Fibroblast of skin of abdomen (primary cell): ENCODE measurements at places on chromosomes 3 and 15.
A peak's percentile ranks its signal among the peaks of the same experiment; 100 is the strongest.

GRCh38 chr15:35040339-35041255 lies 44.5 kb downstream of the NANOGP8 start:
- DNase-seq: no peak

DNA sequence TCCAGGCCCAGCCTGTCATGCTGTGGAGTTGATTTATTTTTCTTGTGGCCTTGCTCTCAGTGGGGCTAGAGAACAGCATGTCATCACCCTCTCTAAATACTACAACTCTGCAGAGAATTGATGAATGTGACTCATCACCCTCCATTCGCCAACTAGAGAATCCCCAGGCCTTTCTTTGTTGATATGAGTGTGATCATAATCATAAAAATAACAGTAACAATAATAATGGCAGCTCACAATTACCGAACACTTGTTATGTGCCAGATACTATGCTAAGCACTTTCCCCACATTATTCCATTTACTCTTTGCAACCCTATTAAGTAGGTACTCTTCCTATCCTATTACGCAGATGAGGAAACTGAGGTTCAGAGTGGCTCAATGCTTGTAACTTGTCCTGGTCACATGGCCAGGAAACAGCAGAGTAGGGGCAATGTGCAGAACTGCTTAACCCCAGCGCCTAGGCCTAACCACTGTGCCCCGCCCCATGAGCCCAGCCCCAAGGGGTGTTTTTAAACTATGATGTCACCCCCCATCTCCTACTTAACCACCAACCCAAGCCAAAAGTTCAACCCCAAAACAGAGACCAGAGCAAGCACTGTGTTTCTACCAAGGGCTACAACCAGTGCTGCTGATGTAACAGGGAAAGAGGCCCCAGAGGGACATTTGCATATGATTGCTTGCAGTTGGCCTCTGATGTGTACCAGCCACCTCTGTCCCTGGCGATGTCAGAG lies 104.5 kb downstream of the ADCY5 start:
- peak; percentile 79 for DNase-seq

- DNase-seq: no peak
Observed at GRCh38 chr3:50610992-50611463, 546 bp downstream of the CISH start.

- no peak for DNase-seq
Observed at GRCh38 chr3:133463347-133463860, 63.5 kb downstream of the BFSP2 start.

- DNase-seq: no peak
Observed at GRCh38 chr15:79198461-79198860, 84.1 kb upstream of the ANKRD34C start.

GRCh38 chr3:177061369-177061768 lies 135.9 kb downstream of the TBL1XR1 start:
- no peak for DNase-seq

DNA sequence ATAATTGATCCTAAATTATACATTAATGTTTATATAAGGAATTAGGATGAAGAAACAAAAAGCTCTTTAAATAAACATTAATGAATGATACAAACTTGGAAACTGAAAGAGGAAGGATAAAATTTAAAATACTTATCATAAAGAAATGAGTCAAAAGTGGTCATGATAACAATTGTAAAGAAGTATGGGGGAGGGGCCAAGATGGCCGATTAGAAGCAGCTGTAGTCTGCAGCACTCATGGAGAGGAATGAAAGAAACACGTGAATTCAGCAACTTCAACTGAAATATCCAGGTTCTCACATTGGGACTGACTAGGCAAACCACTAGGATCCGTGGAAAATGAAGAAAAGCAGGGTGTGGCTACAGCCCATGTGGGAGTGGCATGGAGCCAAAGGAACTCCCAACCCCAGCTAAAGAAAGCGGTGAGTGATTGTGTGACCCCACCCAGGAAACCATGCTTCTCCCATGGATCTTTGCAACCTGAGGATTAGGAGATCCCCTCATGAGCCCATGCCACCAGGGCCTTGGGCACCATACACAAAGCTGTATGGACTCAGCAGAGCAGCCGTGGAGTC lies 13.1 kb upstream of the CP start:
- DNase-seq: no peak

GRCh38 chr15:51288143-51289065 lies 50.0 kb downstream of the CYP19A1 start:
- no peak for DNase-seq

- no peak for DNase-seq
Observed at GRCh38 chr3:44886561-44886960, 12.2 kb downstream of the TGM4 start.

GRCh38 chr3:138657508-138657907 lies 48.9 kb downstream of the FAIM start:
- no peak for DNase-seq

- no peak for DNase-seq
Observed at GRCh38 chr3:10941972-10942371, 50.6 kb upstream of the SLC6A1 start.

- peak; percentile 78 for DNase-seq
Observed at GRCh38 chr3:73784686-73785392, 160.1 kb upstream of the PDZRN3 start.

DNA sequence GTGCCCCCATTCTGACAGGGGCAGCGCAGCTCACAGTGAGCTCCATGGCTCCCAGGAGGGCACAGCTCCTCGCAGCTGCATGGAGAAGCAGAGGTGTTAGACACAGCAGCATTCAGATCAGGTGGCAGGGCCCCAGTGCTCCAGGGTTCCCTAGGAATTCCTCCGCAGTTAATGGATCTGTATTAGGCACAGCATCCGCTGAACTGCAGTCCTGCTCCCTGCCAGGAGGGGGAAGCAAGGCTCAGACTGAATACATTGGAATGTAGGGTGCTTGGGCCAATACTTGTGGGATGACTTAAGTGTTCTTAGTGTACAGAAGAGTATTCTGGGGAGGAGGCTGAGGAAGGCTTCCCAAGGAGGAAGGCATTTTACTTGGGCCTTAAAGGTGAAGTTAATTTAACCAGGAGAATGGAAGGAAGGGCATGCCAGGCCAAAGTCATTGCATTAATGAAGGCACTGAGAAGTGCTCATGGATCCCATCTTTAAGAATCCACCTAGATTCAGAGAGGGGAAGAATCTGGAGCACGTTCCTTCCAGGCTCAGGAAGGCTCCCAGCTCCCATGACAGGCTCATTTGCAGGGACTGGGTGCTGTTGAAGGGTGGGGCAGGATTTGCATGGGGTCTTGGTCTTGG lies 111.6 kb downstream of the RAB11A start:
- DNase-seq: peak; percentile 75

- DNase-seq: no peak
Observed at GRCh38 chr3:52523386-52524257, 10.0 kb downstream of the NT5DC2 start.

GRCh38 chr15:48875241-48875960 lies 2.5 kb upstream of the EID1 start:
- DNase-seq: no peak

DNA sequence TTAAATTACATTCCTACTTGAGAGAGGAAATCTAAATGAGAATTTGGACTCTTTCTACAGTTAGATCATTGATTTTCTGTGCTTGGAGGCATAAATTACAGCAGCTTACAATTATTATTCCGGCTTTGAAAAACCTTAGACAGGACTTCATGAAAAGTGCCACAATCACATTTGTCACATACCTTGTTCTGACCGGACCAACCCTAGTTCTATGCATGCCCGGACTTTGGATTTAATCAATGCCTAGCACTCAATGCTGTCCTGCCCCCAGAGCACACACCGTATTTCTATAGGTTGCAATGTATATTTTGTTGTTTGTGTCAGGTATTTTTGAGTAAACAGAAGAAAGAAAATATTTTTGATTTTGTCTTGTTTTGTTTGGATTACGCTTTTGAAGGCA lies 424.7 kb upstream of the PDZRN3 start:
- no peak for DNase-seq

DNA sequence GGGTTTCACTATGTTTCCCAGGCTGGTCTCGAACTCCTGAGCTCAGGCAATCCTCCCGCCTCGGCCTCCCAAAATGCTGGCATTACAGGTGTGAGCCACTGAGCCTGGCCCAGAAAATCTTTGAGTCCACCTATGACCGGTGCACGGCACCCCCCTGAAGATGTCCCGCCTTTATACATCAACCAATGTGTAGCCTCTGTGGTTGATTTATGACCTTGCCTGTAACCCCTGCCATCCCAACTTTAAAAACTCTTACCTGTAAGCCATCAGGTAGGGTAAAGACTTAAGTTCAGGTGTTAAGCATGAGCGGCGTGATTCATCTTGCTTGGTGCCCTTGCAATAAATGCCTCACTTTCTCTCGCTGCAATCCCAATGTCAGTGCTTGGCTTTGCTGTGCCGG lies 14.5 kb upstream of the CTSH start:
- no peak for DNase-seq

DNA sequence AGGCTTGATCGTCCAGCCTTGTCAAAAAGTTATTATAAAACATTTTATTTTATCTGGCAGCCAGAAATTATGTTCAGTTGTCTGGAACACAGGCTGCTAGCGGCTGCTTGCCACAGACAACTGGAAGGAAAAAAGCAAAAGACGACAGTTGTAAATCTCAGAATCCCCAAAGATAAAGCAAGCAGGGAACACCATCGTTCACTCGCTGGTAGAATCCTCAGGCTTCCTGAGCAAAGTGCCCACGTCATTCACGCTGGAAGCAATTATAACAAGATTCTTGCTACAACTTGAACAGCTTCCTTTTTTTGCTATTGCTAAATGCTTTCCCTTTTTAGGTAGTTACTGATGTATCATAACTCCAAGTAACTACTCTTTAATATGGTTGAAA lies 33.6 kb downstream of the ADAMTS17 start:
- DNase-seq: peak; percentile 14

DNA sequence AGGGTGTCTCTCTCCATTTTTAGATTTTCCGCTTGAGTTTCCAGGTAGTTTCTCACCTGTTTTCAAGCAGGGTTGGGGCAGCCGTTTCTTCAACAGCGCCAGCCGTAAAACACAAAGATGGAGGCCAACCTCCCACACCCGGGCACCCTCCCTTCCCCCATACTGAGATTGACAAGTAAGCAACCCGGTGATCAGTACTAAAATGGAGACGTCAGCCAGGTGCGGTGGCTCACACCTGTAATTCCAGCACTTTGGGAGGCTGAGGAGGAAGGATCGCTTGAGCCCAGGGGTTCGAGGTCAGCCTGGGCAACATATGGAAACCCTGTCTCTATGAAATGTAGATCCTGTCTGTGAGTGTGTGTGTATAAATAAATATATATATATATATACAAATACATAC lies 903 bp upstream of the ZSCAN2 start:
- DNase-seq: no peak

- peak; percentile 39 for DNase-seq
Observed at GRCh38 chr3:36540888-36541518, 160.7 kb downstream of the STAC start.

DNA sequence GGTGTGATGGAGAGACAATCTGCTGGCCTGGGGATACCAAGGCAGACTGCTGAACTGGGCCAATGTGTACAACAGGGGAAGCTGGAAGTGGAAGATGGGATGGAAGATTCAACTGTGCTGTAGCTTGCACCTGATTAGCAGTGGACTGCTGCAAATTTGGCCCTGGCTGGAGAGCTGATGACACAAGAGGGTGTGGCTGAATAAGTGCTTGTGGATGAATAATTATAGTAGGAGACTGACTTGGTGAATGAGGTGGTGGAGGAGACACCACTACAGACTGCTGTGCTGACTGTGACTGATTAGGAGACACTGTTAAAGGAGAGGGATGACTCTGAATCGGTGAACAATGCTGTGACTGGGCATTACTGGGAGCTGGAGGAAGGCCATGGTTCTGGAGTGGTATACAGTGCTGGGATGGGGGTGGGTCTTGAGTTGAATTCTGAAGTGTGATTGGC lies 52.5 kb downstream of the PHC3 start:
- no peak for DNase-seq

- peak; percentile 28 for DNase-seq
Observed at GRCh38 chr3:194806991-194807630, 121.4 kb downstream of the FAM43A start.

DNA sequence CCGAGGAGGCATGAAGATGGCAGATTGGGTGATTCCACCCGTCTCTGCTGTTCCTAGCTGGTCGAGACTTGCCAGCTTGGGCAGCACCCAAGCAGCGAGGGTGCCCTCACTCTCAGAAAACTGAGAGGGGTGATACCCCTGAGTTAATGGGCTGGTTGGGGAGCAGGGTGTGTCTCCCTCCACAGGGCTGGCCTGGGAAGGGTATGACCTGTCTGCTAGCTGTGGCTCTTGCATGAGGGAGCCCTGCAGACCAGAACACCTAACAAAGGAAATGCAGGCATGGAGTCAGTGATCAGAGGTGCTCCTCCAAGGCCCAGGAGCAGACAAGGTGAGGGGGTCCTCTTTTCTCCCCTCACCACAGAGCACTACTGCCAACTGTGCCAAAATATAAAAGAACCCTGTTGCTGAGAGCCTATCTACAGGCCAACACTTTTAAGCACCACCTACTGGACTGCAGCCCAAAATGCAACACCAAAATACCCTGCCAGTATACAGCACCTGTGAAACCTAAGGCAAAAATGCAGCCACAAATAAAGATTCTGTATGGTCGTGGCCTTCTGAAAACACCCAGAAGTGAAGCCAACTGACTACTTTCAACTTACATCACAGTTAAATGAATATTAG lies 35.8 kb upstream of the PPM1L start:
- no peak for DNase-seq

DNA sequence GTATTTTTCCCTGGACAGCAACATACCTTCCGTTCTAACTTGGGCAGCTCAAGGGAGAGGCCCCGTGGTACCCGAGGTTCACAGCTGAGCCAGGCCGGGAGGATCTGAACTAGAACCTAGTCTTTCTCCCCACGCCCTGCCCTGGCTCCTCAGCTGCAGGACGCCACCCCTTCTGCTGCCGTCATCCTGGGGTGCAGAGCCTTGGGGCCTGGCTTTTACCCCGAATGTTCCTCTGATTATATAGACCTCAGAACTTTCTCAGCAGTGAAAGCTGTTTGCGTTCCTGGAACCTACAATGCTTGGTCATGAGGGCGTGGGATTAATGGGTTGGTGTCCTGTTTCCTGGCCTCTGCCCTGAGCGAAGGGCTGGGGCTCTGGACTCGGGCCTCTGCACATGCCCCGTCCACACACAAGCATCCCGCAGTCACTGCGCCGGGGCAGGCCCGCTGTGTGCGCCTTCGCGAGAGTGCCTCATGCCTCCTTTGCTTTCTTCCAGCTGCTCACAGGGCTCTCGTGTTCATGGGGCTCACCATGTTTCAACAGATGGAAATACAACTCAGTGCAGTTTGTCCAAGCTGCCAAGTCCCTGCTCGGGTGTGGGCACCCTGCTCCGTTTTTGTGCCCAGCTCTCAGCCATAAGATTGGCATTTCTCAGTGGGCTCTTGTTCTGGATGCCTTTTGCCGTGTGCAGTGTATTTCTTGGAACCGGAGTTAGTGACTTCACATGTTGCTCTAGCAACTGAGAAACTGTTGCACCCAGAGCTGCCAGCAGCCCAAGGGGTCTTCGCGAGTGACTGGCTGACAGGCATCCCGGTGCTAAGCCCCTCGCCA lies 20.4 kb downstream of the SYNM start:
- no peak for DNase-seq

GRCh38 chr3:119937229-119937628 lies 155.3 kb downstream of the NR1I2 start:
- no peak for DNase-seq

DNA sequence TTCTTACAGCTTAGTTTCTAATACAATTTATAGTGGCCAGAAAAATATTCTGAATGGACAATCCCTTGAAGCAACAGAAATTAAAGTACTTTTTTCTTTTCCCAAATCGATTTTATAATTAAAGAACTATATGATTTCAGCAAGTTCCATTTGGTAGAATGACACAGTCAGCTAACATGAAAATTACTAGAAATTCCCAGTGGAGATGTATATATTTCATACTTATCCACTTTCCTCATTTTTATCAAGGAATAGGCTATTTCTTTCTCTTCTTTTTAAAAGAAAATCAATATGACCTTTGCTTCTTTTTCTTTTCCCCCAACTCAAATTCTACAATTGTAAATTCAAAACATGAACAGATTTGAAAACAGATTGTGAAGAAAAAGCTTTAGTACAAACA lies 6.4 kb upstream of the CTNNB1 start:
- DNase-seq: no peak
